ENCODE measurements at places on chromosomes 6 and 20. TPM values are rescaled to one million over a fixed set of nuclear protein-coding genes. Genes with fewer than 3 reads are reported as not detected.

Gene HLA-DRB1
- 335 TPM for total RNA-seq

GRCh38 chr6:161792851-161793493 lies 519.1 kb upstream of the AGPAT4 start:
- no peak overlapping the region for H3K4me3 ChIP-seq
- no peak for DNase-seq
- H3K4me1 ChIP-seq, result no peaks in the 10 kb centered on the region
- H3K27me3 ChIP-seq, result no peaks in the 10 kb centered on the region
- H3K36me3 ChIP-seq, result no peaks in the 10 kb centered on the region

- no peaks in the 10 kb centered on the region for H3K4me1 ChIP-seq
- no peak overlapping the region for H3K4me3 ChIP-seq
- H3K36me3 ChIP-seq, result no peaks in the 10 kb centered on the region
- DNase-seq, result no peak
- H3K27me3 ChIP-seq, result no peaks in the 10 kb centered on the region
Measured at GRCh38 chr6:163643866-163644265, 229.3 kb downstream of the QKI start.

DNA sequence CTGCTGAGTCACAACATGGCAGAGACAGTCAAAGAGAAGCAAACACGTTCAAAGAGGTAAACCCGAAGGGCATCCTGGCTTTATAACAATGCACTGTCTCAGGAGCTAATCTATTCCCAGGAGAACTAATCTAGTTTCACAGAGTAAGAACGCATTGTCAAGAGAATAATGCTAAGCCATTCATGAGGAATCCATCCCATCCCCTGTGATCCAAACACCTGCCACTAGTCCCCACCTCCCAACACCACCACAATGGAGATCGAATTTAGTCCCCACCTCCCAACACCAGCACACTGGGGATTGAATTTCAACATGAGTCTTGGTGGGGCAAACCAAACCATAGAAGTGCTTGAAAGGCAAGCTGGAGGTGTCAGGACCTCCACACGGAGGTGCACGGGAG lies 231.5 kb upstream of the ID4 start:
- no peaks in the 10 kb centered on the region for H3K36me3 ChIP-seq
- no peak overlapping the region for H3K4me3 ChIP-seq
- H3K27me3 ChIP-seq, result no peaks in the 10 kb centered on the region

GRCh38 chr20:48932375-48932941 lies 10.9 kb downstream of the ARFGEF2 start:
- H3K27me3 ChIP-seq, result no peaks in the 10 kb centered on the region
- peaks cover 19% of the 10 kb centered on the region for H3K4me1 ChIP-seq
- DNase-seq, result no peak
- H3K36me3 ChIP-seq, result no peaks in the 10 kb centered on the region
